ENCODE measurements at places on chromosomes 7 and 10. TPM values are rescaled to one million over a fixed set of nuclear protein-coding genes. Genes with fewer than 3 reads are reported as not detected.
A peak's percentile ranks its signal among the peaks of the same experiment; 100 is the strongest.

EPHB6 gene
- total RNA-seq: 22.1 TPM

TAF5 gene
- 16.3 TPM for total RNA-seq

BAG3 gene
- 20.9 TPM for total RNA-seq

ABCA13 gene
- not detected for total RNA-seq

TBL2 gene
- 21.5 TPM for total RNA-seq

LIPF gene
- not detected for total RNA-seq

IFIT1B gene
- total RNA-seq: not detected

ADAP1 gene
- 8.0 TPM for total RNA-seq

- no peak overlapping the region for H3K27ac ChIP-seq
- no peak for DNase-seq
- peaks cover 3% of the 10 kb centered on the region for H3K27me3 ChIP-seq
- H3K36me3 ChIP-seq: no peaks in the 10 kb centered on the region
Measured at GRCh38 chr7:99218406-99219184, 10.7 kb upstream of the KPNA7 start.

DNA sequence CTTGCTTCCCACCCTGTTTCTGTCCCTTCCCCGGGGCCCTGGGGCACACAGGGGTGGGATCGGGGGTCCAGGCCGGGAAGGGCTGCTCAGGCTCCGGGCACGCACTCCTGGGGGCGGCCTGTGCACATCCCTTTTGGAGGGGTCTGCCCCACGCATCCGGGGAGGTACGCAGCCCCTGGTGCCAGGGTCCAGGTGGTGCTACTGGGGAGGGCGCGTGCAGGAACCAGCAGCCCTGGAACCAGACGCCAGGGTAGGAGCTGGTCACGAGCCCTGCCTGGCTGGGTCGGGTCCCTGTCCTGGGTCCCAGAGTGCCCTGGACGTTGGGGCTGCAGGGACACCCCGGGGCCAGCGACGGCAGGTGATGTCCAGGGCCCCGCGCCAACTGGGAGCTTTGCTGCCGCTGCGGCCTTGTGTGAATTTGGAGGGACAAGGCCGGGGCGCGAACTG, 53.4 kb downstream of the GLRX3 start:
- H3K27me3 ChIP-seq: peaks cover 6% of the 10 kb centered on the region
- no peak for DNase-seq
- H3K27ac ChIP-seq: no peak overlapping the region
- H3K36me3 ChIP-seq: peaks cover 3% of the 10 kb centered on the region
- peaks cover 3% of the 10 kb centered on the region for H3K4me1 ChIP-seq
- H3K4me3 ChIP-seq: no peak overlapping the region

- no peak overlapping the region for H3K27ac ChIP-seq
- peaks cover 78% of the 10 kb centered on the region for H3K36me3 ChIP-seq
- DNase-seq: no peak
- H3K4me1 ChIP-seq: no peaks in the 10 kb centered on the region
Measured at GRCh38 chr7:138565071-138565450, 105.0 kb downstream of the TRIM24 start.

GRCh38 chr10:128314686-128315085, 188.5 kb upstream of the MKI67 start:
- H3K36me3 ChIP-seq: no peaks in the 10 kb centered on the region
- DNase-seq: no peak
- no peak overlapping the region for H3K4me3 ChIP-seq
- H3K27me3 ChIP-seq: no peaks in the 10 kb centered on the region
- no peak overlapping the region for H3K27ac ChIP-seq

DNA sequence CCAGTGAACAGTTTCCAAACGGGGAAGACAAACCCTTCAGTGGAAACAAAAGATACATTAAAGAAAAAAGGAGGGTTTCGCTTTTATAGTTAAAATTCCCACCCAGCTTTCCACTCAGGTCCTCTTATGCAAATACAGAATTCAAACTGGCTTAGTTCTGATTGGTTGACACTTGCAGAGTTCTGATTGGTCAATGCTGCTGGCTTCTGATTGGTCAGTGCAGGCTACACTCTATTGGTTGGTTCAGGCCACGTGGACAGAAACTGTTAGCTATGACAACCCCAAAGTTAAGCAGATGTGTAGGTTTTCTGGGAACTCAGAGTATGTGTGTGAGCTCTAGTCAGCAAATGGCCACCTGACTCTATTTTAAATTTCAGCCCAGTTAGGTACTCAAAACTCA, 80.0 kb downstream of the FBXL13 start:
- no peaks in the 10 kb centered on the region for H3K36me3 ChIP-seq
- no peak for DNase-seq
- no peaks in the 10 kb centered on the region for H3K27me3 ChIP-seq
- no peak overlapping the region for H3K4me3 ChIP-seq
- peaks cover 3% of the 10 kb centered on the region for H3K4me1 ChIP-seq

DNA sequence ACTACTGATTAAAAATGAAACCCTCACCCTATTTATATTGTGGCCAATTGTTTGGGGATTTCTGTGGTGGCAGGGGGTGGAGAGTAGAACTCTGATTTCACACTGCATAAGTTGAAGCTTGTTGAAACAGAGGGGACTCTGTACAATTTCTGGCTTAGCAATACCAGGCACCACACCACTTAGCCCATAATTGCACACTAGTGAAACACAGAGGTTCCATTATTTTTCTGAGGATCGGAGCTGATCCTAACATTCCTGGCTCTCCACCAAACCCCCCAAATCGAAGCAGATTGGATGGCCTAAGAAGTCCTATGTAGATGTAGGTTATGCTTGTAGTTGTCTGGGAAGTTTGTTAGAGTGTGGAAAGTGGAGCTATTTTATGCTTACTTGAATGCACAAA, 47.0 kb downstream of the PTN start:
- no peak overlapping the region for H3K4me3 ChIP-seq
- no peaks in the 10 kb centered on the region for H3K27me3 ChIP-seq
- DNase-seq: no peak
- H3K36me3 ChIP-seq: no peaks in the 10 kb centered on the region

DNA sequence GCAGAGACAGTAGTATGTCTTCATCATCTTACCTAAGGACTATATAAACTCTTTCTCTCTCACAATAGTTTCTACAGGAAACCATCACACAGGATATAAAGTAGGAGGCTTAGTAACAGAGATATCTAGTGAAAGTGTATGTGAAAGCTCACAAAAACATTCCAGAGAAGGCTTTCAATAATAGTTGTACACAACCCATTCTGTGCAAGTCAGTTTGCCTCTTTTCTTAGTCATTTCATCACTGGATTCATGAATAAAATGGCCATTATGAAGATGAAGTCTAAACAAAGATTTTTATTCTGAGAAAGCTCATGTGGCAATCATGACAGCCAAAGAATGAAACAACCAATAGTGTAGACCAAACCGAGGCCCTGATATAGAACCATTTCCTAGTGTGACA, 178.8 kb downstream of the GNAT3 start:
- no peak for DNase-seq
- no peaks in the 10 kb centered on the region for H3K4me1 ChIP-seq

DNA sequence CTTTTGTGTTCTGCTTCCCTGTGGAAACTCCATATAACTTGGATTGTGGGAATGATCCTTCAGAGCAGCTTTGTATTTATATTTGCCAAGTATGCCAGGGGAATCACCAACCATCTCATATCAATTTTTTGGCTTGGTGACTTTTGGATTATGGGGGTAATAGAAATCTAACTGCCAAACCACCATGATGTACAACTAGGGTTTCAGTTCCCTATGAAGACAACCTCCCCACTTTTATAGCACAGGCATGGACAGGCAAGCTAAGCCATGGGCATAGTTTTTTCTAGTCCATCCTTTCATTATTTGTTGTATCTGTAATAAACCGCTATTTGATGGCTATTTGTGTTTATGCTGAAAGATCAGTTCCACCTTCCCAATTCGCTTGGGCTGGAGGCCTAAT, 17.7 kb downstream of the NPY start:
- no peak overlapping the region for H3K4me3 ChIP-seq
- H3K4me1 ChIP-seq: no peaks in the 10 kb centered on the region
- no peak overlapping the region for H3K27ac ChIP-seq
- H3K36me3 ChIP-seq: no peaks in the 10 kb centered on the region
- no peak for DNase-seq

GRCh38 chr7:17671956-17672355, 268.3 kb downstream of the SNX13 start:
- no peak overlapping the region for H3K27ac ChIP-seq
- peaks cover 5% of the 10 kb centered on the region for H3K27me3 ChIP-seq
- H3K4me3 ChIP-seq: no peak overlapping the region
- DNase-seq: no peak
- H3K36me3 ChIP-seq: no peaks in the 10 kb centered on the region

GRCh38 chr10:27068217-27068891, 31.9 kb downstream of the ANKRD26 start:
- no peak for DNase-seq
- H3K4me3 ChIP-seq: no peak overlapping the region
- no peaks in the 10 kb centered on the region for H3K27me3 ChIP-seq
- H3K36me3 ChIP-seq: peaks cover 25% of the 10 kb centered on the region

- H3K27ac ChIP-seq: no peak overlapping the region
- DNase-seq: no peak
- no peak overlapping the region for H3K4me3 ChIP-seq
- H3K36me3 ChIP-seq: peaks cover 13% of the 10 kb centered on the region
Measured at GRCh38 chr10:26455567-26456315, 17.6 kb downstream of the APBB1IP start.

- H3K27ac ChIP-seq: no peak overlapping the region
- peak overlapping the region; percentile 17 for H3K4me3 ChIP-seq
- peaks cover 31% of the 10 kb centered on the region for H3K4me1 ChIP-seq
- H3K27me3 ChIP-seq: no peaks in the 10 kb centered on the region
Measured at GRCh38 chr7:1819259-1819841, 149.3 kb downstream of the ELFN1 start.

DNA sequence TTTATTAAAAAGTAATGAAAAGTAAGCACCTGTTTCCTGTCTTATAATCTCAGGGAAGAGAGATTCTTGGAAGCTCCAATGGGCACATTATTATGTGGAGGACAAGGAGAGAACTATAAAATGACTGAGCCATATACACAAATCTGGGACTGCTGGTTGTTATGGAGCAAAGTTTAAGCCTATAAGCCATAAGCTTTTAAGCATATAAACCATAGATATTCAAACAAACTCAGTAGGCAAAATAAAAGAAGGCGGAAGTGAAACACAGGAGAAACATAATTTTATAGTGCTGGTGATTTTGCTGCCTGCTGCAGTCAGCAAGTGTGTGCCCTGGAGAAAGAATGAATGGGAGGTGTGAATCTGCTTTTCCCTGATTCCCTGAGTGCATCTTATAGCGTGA, 274.4 kb downstream of the KIF20B start:
- no peaks in the 10 kb centered on the region for H3K36me3 ChIP-seq
- no peak for DNase-seq
- no peak overlapping the region for H3K4me3 ChIP-seq

Measured in activated naive CD4-positive, alpha-beta T cell treated with anti-CD3 and anti-CD28 coated beads for 36 hours (primary cell).